SK-MEL-5 (cell line): ENCODE measurements at places on chromosomes 6 and 20.
A peak's percentile ranks its signal among the peaks of the same experiment; 100 is the strongest.

DNA sequence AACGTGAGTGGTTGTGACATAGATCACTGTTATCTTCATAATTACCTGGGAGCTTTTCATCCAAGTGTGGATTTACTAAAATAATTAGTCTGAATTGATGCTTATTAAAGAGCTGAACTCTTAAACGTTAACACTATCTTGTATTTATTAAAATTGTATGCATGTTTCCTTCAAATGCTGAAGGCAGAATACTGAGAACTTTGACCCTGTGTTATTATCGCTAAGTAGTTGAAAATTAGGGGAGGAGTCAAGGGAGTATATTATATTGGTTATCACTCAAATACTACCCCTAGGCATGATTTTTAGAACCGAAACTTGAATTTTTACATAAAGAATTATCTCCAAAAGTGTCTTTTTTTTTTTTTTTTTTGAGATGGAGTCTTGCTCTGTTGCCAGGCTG, 5.8 kb downstream of the VAPB start:
- no peak for DNase-seq

- no peak for DNase-seq
Measured at GRCh38 chr6:84103029-84103428, 69.5 kb downstream of the MRAP2 start.

DNA sequence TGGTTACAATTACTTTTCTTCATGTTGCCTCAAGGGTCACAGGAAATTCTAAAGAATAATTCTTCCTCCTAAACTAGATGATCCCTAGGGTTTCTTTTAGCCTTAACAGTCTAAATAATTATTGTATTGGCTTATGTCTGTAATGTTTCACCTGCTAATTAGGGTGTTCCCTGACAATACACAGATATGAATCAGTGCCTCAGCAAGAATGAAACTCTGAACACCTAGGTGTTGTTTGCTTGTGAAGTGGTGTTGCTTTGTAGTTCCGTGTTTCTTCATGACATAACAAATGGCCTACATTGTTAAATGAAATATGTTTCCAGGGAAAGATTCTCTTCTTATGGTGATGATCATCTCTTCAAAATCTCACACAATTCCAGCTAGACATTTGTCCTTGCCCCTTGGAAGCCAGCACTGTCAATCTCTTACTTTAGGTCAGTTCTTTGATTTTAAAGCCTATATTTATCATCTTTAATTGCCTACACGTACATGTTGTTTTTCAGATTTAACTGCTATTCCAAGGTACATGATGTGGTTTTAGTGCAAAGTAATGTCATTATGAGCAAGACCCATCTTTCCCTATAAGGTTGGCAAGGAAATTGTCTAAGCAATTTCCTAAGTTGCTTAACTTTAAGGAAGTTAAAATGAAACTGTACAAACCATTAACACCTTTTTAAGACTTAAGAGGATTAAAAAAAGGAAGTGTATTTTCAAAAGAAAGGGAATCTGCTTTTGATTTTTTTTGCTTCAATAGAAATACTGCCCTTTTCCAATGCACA, 111.9 kb downstream of the TBC1D7 start:
- no peak for DNase-seq

- DNase-seq = peak; percentile 57
Measured at GRCh38 chr6:22072949-22073348, 223.9 kb downstream of the PRL start.

DNA sequence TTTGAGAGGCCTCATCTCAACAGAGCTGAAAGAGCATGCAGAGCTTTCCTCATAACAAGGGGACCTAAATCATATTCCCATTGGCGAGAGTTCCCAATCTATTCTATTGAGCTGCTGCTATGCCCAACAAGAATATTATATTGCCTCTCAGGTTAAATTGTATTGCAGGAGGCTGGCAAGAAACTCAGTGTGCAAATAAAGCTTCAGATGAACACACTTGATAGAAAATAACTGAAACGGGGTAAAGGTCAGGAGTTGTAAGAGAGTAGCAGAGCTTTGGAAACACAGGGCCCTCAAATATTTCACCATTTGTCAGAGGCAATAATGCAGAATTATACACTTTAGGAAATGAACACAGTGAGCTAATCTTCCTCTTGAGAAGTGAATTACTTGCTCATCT, 364.3 kb upstream of the SPTLC3 start:
- DNase-seq = no peak

- no peak for DNase-seq
Measured at GRCh38 chr6:24911796-24912382, 23.9 kb downstream of the RIPOR2 start.

- DNase-seq = no peak
Measured at GRCh38 chr6:169321546-169321945, 67.9 kb upstream of the THBS2 start.

GRCh38 chr6:137910843-137911456, 43.9 kb downstream of the TNFAIP3 start:
- DNase-seq = no peak

DNA sequence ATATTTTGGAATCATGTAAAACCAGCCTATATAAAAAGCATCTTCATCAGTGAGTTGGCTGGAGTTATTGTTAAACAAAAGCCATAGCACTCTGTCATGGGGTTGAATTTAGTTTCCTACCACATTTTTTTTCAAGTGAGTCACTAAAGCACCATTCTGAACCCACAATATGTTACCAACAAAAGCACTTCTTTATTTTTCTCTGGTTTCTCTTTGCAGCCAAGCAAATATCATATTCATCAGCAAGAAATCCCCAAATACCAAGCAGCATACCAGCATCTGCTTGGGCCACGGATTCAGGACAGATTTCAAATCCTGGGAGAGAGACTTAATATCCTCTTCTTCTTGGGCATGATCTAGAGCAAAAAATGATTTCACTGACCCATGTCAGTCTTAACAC, 441.4 kb downstream of the BCKDHB start:
- peak; percentile 43 for DNase-seq

DNA sequence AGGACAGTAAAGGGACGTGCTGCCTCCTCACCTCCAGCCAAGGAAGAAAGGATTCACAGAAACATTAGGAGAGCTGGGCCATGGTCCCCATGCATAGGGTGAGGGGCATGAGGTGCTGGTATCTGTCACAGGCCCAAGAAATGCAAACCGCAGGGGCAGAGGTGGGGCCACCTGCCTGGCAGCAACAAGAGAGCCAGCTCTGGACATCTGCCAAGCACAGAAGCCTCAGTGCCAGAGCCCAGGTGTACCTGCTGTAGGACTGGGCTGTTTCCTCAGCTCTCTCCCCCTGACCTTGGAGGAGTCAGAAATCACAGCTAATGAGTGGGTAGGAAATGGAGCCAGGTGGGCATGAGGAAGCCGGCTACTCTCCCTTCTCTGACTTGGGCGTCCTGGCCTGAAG, 45.3 kb downstream of the SLC2A12 start:
- no peak for DNase-seq
